Lower lobe of right lung (tissue), 2 donors: ENCODE measurements at places on chromosomes 1 and 21. TPM values are rescaled to one million over a fixed set of nuclear protein-coding genes. Genes with fewer than 3 reads are reported as not detected.
A peak's percentile ranks its signal among the peaks of the same experiment; 100 is the strongest.

GRCh38 chr1:88980870-88981269, 11.6 kb downstream of the KYAT3 start:
- H3K27me3 ChIP-seq, result no peaks in the 10 kb centered on the region
- no peak for DNase-seq

- no peak overlapping the region for H3K4me3 ChIP-seq
- H3K4me1 ChIP-seq, result peaks cover 40% of the 10 kb centered on the region
- H3K36me3 ChIP-seq, result peaks cover 39% of the 10 kb centered on the region
- no peaks in the 10 kb centered on the region for H3K27me3 ChIP-seq
Observed at GRCh38 chr1:46595127-46595526, 8.9 kb downstream of the MKNK1 start.

The STYXL2 gene
- 0.09 TPM for total RNA-seq

DNA sequence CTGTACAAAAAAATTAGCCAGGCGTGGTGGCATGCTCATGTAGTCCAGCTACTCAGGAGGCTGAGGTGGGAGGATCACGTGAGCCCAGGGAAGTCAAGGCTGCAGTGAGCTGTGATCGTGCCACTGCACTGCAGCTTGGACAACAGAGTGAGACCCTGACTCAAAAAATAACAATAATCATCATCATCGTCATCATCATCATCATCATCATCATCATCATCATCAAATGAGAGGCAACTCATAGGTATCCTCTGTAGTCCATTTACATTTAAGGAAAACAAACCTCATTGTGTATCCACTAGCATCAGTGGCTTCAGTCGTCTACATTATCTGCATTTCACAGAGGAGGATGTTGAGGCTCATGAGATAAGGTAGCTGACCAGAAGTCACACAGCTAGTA, 68.8 kb upstream of the SELENON start:
- H3K27me3 ChIP-seq, result no peaks in the 10 kb centered on the region
- DNase-seq, result no peak
- peaks cover 25% of the 10 kb centered on the region for H3K4me1 ChIP-seq
- no peak overlapping the region for H3K27ac ChIP-seq
- no peak overlapping the region for H3K4me3 ChIP-seq

- H3K27me3 ChIP-seq, result no peaks in the 10 kb centered on the region
- H3K4me3 ChIP-seq, result no peak overlapping the region
- H3K36me3 ChIP-seq, result peaks cover 66% of the 10 kb centered on the region
- H3K27ac ChIP-seq, result peak overlapping the region; percentile 73
- peak; percentile 50 for DNase-seq
- H3K4me1 ChIP-seq, result peaks cover 37% of the 10 kb centered on the region
Observed at GRCh38 chr1:12344596-12345349, 114.9 kb downstream of the VPS13D start.

The NHLH1 gene
- 0.15 TPM for total RNA-seq

DNA sequence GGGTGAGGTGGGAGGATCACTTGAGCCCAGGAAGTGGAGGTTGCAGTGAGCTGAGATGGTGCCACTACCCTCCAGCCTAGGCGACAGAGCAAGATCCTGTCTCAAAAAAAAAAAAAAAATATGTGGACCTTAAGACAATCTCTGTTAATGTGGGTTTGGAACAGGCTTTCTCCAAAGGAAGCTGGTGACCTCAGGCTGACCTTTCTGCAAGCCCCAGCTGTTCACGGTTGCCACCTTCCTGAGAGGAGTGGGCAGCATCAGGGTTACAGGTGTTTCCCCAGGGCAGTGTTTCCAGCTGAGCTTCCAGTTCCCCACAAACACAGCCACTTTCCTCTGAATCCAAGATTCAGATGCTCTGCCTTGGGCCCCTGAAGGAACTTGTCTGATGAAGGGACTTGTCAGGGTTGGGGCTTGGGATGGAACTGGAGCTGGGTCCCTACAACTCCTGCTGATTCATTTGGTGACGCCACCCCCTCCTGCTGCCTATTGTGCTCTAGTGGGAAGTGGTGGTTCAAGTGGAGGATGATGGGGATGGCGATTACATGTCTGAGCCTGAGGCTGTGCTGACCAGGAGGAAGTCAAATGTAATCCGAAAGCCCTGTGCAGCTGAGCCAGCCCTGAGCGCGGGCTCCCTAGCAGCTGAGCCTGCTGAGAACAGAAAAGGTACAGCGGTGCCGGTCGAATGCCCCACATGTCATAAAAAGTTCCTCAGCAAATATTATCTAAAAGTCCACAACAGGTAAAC, 1.9 kb downstream of the ZBTB48 start:
- peak; percentile 70 for DNase-seq
- peaks cover 5% of the 10 kb centered on the region for H3K36me3 ChIP-seq
- H3K4me1 ChIP-seq, result peaks cover 41% of the 10 kb centered on the region

The RNU5D-1 gene
- not detected for total RNA-seq

The CHIT1 gene
- 225 TPM for total RNA-seq

DNA sequence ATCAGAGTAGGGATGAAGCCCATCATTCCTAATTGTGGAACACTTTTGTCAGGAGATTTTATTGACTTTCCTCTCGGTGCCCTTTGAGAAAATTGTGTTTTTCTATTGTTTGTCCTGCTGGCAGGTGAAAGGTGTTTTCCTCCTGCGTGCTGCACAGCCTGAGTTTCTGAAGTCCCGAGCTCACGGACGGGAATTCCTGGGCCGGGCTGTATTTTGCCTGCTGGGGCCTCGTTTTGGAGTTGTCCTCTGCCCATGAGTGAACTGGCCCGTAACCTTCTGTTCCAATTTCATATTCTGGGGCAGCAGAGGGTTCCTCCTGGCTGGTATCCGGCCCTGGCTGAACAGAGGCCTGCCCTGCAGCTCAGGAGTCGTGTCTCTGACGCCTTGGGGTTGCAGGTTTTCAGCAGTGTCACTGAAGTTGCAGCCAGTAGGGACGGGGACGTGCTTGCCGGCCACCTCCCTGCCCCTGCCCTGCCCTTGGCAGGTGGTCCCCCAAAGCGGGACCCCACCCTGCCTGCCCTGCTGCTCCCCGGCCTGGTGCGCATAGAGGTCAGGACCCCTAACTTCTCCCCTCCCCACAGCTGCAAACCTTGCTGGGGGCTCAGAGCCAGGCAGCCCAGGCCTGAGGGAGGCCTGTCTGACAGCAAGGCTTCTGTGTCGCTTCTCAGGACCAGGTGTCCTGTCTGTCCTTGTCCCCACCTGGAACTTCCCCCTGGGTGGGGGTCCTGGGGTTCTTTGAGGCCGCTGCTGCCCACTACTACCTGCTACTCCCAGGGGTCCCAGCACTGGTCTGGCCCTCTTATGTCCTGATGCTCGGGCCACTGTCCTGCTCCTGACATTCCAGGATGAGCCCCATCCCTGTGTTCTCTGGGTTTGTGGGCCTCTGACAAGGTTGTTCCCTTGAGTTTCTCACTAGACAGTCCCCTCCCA, 49.0 kb downstream of the SLX9 start:
- peak; percentile 30 for DNase-seq
- H3K27me3 ChIP-seq, result no peaks in the 10 kb centered on the region
- H3K4me1 ChIP-seq, result peaks cover 6% of the 10 kb centered on the region
- no peak overlapping the region for H3K27ac ChIP-seq

DNA sequence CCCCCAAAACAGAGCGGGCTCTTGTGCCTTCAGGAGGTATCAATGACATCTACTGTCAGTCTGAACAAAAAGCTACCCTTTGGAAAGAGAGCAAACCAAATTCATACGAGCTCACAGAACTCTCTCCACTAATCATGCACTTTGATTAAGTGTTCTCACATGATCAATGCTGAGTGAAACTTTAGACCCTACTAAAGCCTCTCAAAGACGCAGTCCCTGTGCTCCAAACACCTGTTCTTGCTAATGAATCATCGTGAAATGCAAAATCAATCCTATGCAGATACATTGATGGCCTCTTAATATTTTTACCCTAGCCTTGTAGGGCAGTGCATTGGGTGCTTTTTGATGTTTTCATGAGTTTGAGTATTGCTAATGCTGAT, 113.4 kb downstream of the ZBTB18 start:
- H3K36me3 ChIP-seq, result no peaks in the 10 kb centered on the region
- H3K27ac ChIP-seq, result peak overlapping the region; percentile 73
- no peak overlapping the region for H3K4me3 ChIP-seq
- peaks cover 8% of the 10 kb centered on the region for H3K4me1 ChIP-seq

The RHD gene
- not detected for total RNA-seq

DNA sequence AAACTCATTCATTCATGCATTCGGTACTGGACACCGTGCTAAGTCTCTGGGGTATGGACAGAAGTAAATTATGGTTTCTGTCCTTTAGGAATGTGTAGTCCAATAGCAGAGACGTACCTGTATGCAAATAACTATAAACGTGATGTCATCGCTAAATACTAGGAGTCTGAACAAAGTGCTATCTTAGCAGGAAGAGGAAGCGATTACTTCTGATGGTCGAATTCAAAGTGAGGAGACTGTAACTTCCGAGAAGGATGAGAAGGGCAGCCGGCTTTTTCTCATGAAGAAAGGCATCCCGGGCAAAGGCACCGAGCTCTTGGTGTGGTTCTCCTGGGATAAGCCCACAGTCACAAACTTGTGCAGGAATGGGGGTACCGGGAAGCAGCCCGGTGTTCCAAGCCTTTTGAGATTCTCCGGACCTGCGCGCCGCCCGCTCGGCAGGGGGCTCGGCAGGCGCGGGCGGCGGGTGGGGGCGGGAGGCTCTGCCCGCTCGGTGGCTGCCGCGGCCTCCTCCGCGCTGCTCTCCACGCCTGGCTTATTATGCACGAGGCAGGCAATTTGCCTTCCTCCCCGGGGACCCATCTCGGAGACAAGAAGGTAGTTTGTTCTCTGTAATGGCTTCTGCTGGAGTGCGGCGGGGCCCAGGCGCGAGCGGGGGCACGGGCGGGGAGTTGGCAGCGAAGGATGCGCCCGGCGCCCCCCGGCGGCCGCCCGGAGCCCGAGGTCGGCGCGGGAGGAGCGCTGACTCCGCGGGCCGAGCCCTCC, 67.5 kb upstream of the CD1D start:
- H3K4me1 ChIP-seq, result peaks cover 12% of the 10 kb centered on the region
- no peak overlapping the region for H3K27ac ChIP-seq
- H3K36me3 ChIP-seq, result no peaks in the 10 kb centered on the region
- peak overlapping the region; percentile 56 for H3K4me3 ChIP-seq

- DNase-seq, result no peak
- peak overlapping the region; percentile 95 for H3K4me3 ChIP-seq
- peak overlapping the region; percentile 94 for H3K27ac ChIP-seq
- peaks cover 5% of the 10 kb centered on the region for H3K36me3 ChIP-seq
- H3K4me1 ChIP-seq, result peaks cover 43% of the 10 kb centered on the region
Observed at GRCh38 chr21:46459024-46459355, 299 bp downstream of the DIP2A start.

DNA sequence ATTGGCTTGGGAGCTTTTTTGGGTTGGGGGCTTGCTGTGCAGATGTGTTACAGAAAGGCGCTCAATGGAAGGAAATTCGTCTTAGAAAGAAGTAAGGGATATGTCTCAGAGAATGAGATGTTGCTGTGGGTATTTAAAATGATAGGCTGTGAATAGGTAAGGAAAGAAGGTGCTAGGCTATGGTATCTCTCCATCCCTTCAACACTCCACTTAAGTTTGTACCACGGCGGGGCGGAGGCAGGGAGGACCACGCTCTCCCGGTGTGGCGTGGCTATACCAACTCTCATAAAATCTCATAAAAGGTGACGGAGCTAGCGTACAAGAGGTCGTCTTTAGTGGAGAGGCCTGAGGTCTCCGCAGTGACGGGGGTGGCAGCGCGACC, 305 bp upstream of the RPS6KC1 start:
- H3K27ac ChIP-seq, result peak overlapping the region; percentile 82
- no peaks in the 10 kb centered on the region for H3K36me3 ChIP-seq
- no peak for DNase-seq
- peak overlapping the region; percentile 85 for H3K4me3 ChIP-seq
- peaks cover 23% of the 10 kb centered on the region for H3K4me1 ChIP-seq

- H3K27me3 ChIP-seq, result no peaks in the 10 kb centered on the region
- H3K36me3 ChIP-seq, result no peaks in the 10 kb centered on the region
- peak overlapping the region; percentile 57 for H3K27ac ChIP-seq
- DNase-seq, result no peak
Observed at GRCh38 chr1:225737161-225737560, 40.5 kb upstream of the SRP9 start.

DNA sequence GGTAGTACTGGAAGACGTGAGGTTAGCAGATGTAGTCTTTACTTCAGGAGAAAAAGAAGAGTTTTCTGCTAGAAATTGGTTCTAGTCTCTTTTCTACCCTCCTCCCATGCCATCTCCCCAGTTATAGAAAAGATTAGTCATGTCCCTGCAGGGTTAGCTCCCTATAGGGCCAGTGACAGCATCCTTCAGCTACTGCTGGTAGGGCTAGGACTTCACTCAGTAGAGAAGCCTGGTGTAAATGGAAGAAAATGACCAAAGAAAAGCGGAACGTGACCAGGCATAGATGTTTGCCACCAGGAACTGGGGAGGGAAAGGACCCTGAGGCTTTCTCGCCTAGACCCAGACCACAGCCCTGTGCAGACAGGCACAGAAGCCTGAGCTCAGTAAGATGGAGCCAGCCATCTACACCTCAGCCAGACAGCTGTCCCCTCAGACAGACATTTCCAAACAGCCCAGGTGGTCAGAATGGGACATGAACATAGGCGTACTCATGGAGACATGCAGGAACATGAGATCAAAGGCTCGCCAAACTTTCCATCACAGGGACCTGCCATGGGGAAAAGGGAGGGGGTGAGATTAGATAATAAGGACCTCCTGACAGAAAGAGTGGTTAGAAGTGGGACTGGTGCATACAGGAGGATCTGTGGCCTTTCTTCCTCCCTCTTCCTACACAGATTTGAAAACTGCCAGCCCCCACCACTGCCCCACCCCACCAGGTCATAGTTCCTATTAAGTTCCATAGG, 23.5 kb upstream of the SLAMF9 start:
- H3K36me3 ChIP-seq, result no peaks in the 10 kb centered on the region
- H3K4me3 ChIP-seq, result no peak overlapping the region
- H3K27ac ChIP-seq, result no peak overlapping the region

DNA sequence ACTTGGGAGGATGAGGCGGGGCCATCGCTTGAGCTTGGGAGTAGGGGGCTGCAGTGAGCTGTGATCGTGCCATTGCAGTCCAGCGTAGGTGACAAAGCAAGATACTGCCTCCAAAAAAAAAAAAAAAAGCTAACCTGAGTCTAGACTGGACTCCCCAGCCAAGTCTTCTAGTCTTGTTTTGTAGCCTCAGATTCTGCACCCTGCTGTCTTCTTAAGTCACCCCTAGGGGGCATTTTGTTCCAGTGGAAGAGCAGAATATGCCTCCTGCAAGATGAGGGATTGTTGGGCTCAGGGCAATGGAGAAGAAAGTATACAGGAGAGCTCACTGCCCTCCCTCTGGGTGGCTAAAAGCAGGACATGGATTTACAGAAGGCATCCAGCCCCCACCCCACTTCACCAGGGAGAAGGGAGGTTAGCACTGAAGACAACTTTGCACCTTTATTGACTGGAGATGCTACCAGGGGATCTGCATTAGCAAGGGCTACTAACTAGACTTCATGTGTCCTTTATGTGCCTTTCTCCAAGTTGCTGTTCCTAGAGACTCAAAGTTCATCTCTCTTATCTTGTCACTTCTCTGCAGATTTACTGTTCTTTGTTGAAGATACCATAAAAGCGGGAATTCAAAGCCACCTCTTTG, 15.3 kb upstream of the RNF187 start:
- H3K27ac ChIP-seq, result no peak overlapping the region
- no peak overlapping the region for H3K4me3 ChIP-seq
- H3K27me3 ChIP-seq, result peaks cover 41% of the 10 kb centered on the region
- no peak for DNase-seq

- no peak for DNase-seq
- H3K27me3 ChIP-seq, result peaks cover 68% of the 10 kb centered on the region
Observed at GRCh38 chr1:46481961-46482360, 7.7 kb upstream of the DMBX1 start.

- no peak overlapping the region for H3K27ac ChIP-seq
- DNase-seq, result no peak
- peaks cover 33% of the 10 kb centered on the region for H3K4me1 ChIP-seq
- no peak overlapping the region for H3K4me3 ChIP-seq
- H3K27me3 ChIP-seq, result no peaks in the 10 kb centered on the region
- no peaks in the 10 kb centered on the region for H3K36me3 ChIP-seq
Observed at GRCh38 chr1:47191940-47192457, 2.2 kb upstream of the PDZK1IP1 start.

The NEXN gene
- 16.5 TPM for total RNA-seq
